ENCODE measurements at places on chromosomes 5 and 9.

DNA sequence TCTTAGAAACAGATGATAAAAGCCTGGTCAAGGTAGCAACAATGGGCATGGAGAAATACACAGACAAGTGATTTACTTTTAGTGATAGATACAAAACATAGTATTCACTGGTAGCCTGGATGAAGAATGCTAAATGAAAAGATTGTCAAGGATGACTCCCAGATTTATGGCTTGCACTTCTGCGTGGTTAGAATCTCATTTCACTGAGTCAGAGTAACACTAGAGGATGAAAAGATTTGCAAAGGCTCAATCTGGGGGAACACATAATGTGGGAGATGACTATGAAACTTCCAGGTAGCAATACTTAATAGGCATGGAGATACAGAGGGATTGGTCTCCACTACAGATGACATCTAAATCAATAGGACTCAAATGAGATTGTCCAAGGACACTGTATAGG, 38.4 kb downstream of the AGTPBP1 start:
- DNase-seq: no peak

DNA sequence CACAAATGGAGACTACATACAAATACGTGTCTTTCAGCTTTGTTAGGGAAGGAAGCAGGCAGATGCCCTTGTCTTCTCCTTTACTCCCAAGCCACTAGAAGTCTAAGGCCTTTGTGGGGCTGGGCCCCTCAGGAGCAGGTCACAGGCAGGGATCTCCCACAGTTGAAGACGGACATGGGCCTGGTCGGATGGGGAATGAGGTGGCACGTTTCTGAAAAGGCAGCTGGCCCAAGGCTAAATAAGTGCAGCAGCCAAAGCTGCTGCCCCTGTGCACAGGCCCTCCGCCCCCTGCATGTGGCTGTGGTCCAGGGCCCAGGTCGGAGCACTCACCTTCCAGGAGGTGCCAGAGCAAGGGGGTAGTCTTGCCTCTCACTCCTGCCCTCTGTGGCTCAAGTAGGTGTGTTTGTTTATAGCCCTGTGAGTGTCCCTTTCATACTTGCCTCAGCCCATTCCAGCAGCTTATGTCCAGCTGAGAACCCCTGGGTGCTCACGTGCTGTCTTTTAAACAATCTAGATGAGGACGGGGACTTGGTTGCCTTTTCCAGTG, 1.8 kb downstream of the SQSTM1 start:
- no peak for DNase-seq

DNA sequence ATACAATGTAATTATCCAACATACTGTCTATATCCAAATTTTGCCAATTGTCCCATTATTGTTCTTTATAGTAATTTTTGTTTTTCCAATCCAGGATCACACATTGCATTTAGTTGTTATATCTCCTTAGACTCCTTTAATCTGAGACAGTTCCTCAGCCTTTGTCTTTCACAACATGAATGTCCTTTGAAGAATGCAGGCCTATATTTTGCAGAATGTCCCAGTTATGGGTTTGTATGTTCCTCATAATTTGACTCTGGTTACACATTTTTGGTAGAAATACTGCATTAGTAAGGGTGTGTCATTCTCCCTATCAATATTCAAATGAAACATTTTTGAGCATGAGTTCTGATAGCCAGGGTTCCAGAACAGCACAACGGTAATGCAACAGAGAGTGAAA, 6.7 kb downstream of the CD180 start:
- no peak for DNase-seq

- DNase-seq: no peak
Observed at GRCh38 chr9:114287001-114287762, 35.7 kb upstream of the ORM1 start.

DNA sequence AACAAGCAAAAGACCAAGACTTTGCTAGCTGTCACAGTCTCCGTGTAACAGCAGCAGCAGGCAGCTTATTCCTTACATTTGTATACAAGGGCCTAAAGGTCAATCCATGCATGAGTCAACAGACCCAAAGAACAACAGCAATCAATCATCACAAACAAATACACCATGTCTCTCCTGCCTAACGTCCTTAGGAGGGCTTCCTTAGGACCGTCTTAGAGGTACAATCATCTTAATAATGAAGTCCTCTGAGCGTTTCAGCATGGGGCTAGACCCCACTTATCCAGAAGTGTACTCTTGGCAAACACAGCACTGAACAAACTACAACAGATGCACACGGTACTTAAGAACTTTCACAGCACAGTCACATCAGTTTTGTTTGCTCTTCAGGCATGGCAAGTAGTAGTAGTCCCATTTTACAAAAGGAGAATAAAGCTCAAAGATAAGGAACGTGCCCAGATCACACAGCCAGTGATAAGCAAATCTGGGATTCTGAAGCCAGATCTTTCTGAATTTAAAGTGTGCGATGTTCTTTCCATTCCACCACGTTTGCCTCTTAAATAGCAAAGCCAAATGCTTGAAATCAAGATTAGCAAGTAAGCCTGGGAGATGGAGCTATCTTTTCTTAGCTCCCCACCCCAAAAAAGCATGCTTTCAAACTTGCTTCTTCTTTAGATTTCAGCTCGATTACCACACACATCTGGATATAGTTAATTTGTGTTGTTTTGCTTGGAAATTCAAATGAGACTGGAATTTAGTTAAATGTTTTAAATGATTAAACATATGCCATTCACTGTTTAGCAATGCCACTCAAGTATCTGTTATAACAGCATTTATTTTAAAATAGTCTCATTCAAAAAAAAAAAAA, 24.2 kb downstream of the PSMB7 start:
- DNase-seq: no peak

- DNase-seq: no peak
Observed at GRCh38 chr5:50564079-50564478, 102.4 kb upstream of the PARP8 start.

DNA sequence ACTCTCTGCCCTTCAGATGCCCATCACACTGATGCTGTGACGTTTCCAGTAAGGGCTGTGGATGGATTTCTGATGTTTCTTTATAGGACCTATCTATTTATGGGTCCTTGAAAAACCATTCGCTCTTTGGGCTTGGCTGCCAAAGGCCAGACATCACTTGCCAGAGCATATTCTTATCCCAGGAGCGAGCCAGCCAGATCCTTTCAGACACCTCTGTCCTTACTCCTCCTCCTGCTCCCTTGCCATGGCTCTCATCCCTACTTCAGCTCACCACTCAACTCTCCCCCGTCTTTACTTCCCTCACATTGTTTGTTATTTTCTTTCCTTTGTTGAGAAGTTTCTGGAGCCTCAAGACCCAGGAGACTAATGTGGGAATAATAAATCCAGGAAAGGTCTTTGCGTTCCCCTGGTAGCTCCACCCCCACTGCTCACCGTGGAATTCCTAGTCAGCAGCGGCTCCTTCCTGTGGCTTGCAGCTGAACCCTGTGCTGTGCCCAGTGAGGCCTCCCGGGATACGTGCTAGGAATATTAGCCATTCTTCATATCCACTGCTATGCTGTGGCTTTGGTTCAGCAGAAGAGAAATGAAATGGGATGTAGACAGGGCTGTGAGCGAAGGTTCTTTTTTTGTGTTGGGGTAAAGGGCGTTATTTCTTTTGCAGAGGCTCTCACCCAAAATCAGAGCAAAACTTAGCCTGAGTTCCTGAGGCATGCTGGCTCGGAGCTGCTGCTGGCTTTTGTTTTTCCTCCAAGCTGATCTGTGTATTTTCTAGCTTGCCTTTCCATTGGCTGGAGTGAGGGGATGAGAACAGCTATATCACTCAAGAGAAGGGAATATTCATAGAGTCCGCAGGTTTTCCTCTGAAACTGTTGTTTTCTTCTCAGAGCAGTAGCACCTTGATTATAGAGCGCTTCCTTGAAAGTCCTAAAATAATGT, 171.1 kb downstream of the SAXO1 start:
- no peak for DNase-seq

DNA sequence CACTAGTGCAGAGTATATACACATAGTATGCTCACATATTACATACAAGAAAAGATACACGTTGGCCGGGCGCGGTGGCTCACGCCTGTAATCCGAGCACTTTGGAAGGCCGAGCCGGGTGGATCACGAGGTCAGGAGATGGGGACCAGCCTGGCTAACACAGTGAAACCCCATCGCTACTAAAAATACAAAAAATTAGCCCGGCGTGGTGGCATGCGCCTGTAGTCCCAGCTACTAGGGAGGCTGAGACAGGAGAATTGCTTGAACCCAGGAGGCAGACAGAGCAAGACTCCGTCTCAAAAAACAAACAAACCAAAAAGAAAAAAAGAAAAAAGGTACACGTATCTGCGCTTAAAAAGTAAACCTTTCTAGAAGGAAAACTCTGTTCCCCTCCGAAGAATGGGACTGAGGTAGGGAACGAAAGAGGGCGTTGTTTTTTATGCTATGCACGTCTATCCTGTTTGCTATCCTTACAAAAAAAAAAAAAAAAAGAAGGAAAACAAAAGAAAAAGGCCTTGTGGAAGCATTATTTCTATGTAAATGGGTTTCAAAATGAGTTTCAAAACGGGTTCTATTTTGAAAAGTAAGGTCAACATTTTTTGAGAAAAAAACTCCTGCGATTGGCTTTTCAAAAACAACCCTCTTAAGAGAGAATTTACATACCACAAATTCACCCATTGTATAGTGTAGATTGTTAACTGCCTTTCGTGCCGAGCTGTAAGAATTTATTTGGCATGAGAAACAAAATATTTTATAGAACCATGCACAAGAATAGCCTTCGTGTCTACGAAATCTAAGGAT, 1.2 kb downstream of the AK3 start:
- no peak for DNase-seq

DNA sequence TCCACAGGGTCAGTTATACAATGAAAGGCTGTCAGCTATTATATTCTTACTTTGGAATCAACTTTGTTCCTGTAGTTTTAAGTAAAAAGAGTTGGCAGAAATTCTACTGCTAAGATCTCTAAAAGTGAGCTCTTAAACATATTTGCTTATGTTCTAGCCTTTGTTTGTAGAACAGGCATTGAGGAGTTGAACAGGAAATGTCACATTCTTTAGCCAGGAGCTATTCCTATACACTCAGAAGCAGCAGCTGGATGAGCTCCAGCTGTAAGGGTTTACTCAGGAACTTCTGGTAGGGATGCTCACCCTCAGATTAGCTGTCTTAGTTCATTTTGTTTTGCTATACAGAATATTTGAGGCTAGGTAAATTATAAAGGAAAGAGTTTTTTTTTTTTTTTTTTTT, 22.4 kb upstream of the SPINK14 start:
- no peak for DNase-seq

DNA sequence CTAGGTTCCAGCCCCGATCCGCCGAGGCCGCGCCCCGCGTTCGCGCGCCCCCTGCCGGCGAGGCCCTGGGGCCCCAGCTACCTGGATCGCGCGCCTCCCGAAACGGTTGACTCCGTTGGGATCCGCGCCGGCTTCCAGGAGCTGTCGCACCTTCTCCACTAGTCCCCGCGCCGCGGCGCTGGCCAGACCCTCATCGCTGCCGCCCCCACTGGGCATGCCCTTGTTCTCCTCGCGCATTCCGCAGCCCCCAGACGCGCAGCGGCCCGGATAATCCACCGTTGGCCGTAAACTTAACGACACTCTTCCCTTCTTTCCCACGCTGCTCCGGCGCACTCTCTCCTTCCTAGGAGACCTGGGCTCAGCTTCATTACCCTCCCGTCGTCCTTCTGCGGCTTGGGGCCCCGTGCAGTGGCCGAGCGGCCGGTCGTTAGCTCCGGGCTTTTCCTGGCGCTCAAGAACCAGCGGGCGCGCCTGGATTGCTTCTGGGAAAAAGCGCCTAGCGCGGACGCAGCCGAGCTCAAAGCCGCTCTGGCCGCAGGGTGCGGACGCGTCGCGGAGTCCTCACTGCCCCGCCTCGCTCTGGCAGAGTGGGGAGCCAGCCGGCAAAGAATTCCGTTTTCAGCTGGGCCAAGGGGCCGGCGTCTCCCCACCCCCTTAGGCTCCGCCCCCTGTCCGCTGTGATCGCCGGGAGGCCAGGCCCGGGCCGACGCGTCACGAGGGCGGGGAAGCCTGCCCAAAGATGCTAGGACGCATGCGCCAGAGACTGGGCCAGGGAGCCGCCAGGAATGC, at the start of gene CDKN2B:
Gene CDKN2B, minus strand, starts transcription at position 589 of the 789 bp plus-strand sequence. Its CDS starts 352 bp downstream, at position 237.
- peak; percentile 63 for DNase-seq

DNA sequence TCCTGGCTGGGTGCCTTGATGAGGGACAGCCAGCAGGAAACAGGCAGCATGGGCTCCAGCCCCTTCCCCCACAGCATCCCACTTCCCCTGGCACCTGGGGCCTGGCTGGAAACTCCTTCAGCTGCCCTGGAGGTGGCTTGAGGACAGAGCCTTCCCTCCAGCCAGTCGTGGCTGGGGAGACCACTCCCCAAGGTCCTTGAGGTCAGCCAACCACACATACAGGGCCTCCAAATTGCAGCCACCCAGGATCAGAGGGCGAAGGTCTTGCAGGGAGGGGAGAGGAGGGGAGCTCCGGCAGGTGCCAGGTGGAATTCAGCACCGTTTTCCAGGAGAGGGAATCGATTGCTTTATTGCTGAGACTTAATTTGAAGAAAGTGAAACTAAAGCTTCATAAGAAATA, 280.4 kb downstream of the PBX3 start:
- DNase-seq: no peak

- peak; percentile 2 for DNase-seq
Observed at GRCh38 chr5:56951126-56951945, 587 bp downstream of the MIER3 start.

DNA sequence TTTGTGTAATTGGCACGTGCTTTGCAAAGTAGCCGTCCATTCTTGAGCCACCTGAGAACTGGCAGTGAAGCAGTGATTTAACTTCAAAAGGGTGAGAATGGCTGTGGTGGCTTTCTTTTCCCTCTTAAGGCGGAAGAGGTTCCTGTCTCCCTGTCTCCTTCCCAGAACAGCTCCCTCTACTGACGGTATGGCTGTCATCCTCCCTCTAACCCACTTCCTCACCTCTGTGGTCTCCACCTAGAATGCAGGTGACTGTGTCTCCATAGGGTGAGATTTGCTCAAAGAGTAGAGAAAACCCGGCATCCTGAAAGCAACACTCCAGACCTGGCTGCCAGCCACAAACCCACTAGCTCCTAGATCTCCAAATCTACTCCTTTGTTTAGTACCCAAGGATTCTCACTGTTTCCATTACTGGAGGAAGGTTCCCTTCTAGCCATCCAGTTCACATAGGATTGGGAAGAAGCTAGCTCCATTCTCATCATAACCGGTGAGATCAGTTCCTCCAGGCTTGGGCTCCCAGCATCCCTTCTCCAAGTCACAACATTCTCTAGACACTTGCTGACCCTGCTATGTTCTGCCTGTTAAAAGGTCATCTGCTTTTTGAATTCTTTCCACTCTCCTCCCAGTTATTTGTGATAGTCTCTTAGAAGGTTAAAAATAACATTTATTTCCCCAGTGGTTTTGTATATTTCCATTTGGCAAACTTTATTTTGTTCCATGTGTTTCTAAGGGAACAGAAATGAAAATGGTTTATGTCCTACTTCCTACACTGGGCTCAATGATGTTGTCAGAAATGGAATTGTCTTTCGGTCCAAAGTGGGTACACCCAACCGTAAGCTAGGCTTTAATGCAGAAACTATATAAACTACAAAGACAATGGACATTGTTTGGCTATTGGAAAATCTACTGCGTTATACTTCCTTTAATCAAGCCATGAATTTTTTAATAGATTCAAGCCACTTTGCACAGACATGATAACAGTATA, 269.4 kb downstream of the CWC27 start:
- no peak for DNase-seq

DNA sequence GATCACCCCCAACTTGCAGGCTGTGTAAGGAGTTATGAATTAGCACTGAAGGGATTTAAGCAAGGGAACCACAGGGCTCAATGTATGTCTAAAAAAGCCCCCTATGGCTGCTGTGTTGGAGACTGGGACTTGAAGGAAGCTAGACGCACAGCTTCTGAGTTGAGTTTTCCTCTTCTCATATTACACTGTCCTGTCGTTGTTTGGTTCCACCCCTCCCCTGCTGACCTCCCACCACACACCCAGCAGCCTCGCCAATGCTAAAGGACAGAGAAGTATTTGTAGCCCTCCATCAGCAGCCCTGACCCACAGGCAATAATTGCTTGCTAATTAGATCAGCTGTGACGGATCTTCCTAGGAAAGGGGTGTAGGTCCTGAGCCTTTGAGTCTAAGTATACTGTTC, 15.1 kb upstream of the CARTPT start:
- no peak for DNase-seq
